CD4-positive, alpha-beta T cell treated with Interleukin-17A for 1 hour (primary cell): ENCODE measurements at places on chromosomes 3 and 15.

DNA sequence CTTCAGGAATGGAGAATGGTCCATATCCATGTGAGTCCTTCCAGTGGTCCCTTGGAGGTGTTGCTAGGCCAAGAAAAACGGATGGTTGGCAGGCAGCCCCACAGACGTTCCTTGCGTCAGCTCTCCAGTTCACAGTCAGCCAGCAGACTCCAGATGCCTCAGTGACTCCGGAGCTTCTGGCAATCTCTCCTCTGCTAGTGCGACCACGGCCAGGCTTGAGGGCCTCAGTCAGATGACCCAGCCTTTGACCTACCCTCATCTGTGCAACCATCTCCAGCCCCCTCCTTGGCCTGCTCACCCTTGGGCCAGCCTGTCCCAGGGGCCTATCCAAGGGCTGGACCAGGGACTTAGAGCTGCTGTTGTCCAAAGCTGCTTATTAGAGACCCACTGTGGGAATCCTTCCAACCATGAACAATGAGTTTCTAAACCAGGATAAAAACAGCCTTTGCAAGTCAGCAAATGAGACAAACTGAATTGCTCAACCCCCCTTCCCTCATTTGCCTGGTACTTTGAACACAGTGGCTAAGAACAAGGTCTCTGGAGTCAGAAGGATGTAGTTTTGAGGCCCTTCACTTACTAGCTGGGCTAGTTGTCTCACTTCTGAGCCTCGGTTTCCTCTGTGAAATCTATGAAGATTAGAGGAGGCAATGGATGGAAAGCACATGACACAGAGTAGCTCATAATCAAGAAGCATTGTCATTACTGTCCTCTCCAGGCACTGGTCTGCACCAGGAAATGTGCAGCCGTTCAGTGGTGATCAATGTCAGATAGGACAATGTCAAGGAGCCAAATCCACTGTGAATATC, 44.8 kb downstream of the ANP32A start:
- DNase-seq = no peak

DNA sequence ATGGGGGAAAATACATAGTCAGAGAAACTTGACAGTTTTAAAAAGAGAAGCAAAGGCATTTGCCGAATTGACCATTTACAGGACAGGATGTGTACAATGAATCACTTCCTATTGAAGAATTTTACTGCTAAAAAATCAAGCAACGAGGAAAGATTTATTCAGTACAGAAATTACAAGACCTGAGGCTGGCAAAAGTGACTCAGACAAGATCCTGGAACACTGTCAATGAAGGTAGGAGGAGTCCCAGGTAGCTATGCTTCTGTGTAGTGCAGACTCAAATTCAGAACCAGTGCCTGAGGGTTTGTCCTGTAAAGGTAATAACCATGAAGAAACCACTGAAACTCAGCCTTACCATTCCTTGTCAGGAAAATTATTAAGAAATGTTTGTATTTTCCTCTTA, 120.9 kb downstream of the ZMAT3 start:
- DNase-seq = no peak

GRCh38 chr3:160921020-160921635, 165.1 kb downstream of the PPM1L start:
- no peak for DNase-seq

DNA sequence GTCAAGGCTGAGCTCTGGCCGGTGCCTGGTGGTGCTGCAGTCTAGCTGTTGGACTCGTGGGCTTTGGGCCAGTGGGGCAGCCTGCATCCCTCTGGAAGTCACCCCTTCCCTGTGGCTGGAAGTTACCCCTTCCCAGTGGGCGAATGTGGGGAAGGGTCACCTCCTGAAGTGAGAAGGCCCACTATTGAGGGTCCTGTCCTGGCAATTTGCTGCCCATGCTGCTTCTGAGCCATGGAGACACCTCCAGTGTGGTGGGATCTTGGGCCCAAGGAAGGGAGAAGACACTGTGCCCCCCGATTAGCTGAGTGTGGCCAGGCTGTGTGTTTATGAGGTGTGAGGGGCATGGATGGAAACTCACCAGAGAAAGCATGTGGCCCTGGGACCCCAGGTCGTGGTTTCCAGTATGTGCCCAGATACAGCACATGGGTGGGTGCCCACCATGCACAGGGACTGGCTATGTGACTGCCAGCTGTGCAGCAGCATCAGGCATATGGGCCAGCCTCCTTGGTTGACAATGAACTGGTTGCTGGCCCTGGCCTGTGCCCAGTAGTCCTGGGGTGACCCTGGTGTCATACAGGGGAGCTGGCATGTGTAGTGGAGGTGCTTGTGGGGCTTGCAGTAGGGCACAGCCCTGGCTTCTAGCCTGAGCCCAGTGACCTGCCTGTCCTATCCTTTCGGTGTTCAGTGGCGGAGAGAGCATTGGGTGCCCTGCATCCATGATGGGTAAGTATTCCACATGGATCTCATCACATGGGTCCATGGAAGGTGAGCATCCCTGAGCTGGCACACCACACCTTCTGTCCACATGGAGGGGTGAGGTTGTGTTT, 221.2 kb downstream of the SNRPN start:
- DNase-seq = no peak

DNA sequence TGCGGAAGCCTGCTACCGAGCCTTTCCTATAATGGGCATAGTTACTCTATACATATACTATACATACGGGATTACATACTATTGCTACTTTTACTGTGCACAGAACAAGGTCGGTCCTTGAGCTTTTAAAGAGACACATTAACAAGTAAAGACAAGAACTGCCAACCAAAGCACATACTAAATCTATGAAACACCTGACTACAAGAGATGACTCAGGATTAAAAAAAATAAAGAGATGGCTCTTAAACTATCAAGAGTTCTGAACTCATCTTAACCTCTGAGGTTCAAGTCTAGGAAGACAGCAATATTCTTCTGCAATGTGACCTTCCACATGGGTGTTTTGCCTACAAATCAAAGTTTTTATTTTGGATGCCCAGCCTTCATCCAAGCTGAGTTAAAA, 106.8 kb downstream of the TNIK start:
- DNase-seq = no peak

DNA sequence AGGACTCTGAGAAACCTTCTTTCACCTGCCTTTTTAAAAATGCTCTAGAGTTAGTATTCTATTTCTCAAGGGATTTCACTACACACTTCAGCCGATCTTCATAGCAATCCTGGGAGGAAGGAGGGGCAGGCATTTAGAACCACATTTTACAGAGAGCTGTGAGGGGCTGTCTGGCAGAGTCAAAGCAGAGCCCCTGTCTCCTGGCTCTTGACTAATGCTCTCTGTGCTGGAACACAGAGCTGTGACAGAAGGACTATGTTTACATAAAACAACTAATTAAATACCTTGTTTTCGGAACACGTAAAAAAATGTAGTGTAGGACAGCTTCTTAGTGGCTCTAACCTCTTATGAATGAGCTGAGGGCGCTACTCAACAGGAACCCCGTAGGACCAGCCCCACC, 7.6 kb upstream of the SPTBN5 start:
- DNase-seq = no peak

DNA sequence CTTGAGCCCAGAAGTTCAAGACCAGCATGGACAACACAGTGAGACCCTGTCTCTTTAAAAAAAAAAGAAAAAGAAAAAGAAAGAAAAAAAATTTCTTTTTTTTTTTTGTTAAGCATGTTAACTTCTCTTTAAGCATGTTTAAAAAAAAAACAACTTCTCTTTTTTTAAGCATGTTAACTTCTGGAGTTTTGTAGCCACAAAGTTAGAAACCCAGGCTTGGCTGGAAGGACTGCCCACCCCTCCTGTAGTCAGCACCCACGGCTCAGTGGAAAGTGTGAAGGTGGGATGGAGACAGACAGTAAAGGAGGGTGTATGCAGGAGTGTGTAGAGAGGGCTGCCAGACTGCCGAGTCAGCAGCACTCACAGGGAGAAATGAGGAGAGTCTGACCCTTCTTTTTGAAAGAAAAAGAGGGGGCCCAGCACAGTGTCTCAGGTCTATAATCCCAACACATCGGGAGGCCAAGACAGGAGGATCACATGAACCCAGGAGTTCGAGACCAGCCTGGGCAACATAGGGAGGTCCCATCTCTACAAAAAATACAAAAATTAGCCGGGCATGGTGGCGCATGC, 33.2 kb downstream of the GOLGA8S start:
- no peak for DNase-seq

DNA sequence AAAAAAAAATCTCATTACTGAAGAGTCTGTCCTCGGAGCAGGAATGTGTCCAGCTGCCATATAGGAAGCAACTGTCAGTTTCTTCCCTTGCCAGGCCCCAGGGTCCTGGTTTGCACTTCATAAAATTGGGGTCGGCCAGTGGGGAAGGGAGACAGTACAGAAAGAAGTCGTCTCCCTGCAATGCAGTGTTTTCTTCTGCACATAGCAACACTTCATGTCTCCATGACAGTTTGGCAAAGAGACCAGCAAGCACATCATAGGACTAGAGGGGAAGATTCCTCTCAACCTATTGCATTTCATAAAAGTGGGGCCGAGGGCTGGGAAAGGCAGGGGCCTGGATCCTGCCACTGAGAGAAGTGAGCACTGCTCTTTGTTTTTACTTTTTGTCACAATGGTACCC, 138.2 kb upstream of the HACD2 start:
- no peak for DNase-seq

GRCh38 chr3:188060840-188061544, 93.0 kb upstream of the LPP start:
- peak; percentile 80 for DNase-seq

- no peak for DNase-seq
Measured at GRCh38 chr3:109809513-109809912, 472.2 kb upstream of the DPPA4 start.

- no peak for DNase-seq
Measured at GRCh38 chr3:164673738-164674137, 404.6 kb downstream of the SI start.

DNA sequence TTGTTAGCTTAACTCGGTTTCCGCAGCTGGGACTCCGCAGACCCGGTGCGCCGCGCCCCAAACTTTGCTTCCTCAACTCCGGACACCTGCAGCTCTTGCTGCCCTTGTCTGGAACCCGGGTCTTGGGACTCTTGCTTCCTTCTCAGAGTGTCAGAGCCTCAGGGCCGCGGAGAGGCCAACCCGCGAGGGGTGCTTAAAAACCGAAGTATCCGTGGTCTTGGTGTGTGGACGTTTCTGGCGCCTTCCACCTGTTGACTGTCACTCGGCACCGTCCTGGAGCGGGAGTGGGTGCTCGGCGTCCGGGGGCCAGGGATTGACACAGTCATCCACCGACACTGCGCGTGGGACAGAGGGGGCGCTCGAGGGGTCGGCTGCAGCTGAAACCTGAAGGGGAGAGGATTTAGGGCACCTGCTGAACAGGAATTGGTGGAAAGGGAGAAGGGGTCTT, 386 bp downstream of the SQOR start:
- DNase-seq = peak; percentile 65

- DNase-seq = no peak
Measured at GRCh38 chr3:129023909-129024308, 22.8 kb downstream of the EFCC1 start.

DNA sequence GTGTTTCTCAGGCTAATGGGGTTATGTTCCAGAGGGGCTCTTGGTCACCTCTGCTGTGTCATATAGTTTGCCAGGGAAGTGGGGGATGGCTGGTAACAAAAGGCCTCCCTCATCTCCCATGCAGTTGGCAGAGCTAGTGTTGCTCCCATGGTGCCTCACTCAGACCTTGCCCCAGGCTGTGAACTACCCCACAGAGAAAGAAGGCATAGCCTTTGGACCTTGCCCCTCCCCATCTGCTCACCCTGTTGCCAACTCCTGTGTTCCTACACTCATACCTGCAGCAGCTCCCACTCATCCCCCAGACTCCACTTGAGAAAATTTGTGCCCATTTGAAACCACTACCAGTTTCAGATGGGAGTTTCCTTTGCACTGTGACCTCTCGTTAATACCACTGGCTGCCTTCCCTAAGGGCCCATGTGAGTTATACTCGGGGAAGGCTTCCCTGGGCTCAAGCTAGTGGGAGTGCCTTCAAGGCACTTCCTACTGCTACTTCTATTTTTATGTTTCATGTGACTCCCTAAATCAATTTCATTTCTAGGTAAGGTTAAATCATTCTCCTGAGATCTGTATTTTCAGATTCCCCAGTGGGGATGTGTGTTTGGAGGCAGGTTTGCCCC, 25.3 kb upstream of the COPB2 start:
- DNase-seq = no peak

- no peak for DNase-seq
Measured at GRCh38 chr15:96574782-96575181, 244.3 kb downstream of the NR2F2 start.

GRCh38 chr3:65963787-65964677, 74.7 kb downstream of the MAGI1 start:
- no peak for DNase-seq

DNA sequence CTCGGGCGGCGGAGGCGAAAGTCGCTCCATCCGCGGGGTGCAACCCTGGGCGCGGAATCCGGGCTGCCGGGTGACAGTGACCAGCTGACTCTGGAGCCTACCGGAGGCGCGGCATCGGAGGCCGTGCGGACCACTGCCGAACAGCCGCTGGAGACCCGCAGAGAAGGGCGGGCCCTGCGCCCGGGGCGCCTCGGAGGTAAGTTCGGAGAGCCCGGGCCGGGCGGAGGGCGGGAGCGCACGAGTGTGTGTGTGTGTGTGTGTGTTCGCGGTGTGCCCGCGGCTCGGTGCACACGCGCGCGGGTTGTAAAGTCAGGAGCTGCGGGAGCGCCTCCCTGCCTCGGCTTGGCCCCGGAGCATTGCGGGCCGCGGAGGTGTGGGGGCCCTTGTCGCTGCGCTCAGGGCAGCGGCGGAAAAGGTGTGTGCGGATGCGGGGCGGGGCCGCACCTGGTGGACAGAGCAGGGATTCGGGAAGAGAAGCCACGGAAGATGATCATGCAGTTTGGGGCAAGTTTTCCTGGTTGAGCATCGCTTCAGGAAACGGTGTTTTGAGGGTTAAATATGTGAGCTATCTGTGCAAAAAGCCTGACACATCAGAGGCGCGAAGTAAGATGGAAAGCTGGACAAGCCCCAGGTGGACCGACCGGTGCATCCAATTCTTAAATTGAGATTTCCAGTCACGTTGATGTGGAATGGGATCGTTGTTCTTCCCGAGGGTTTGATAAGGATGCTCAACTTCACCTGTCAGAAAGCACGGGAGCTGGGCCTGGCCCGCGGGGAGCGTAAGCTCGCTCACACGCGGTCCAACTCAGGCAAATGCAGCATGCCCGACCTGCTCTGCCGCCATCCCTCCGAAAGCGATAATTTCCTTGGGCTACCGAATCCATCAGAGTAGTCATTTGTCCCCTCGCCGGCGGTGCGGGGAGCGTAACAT, 474 bp downstream of the MINAR1 start:
- no peak for DNase-seq

GRCh38 chr15:29140475-29141307, 128.9 kb downstream of the NSMCE3 start:
- no peak for DNase-seq

DNA sequence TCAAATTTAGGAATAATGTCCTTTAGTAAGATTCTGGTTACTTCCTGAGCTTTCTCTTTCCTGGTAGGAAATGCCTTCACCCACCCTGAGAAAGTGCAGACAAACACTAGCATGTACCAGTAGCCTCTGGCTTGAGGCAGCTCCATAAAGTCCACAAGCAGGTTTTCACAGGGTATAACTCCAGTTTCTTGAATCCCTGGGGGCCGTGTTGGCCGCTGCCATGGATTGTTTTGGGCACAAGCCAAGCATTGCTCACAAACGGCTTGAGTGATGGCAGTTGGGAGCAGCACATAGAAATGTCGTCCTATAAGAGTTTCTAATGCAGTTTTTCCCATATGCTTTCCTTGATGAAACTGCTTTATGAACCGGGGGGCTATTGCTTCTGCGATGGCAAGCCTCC, 164.1 kb downstream of the STXBP5L start:
- no peak for DNase-seq

- DNase-seq = no peak
Measured at GRCh38 chr15:45377609-45378148, 665 bp downstream of the GATM start.

GRCh38 chr3:47121409-47121808, 42.5 kb downstream of the SETD2 start:
- DNase-seq = no peak
